Camera-type eye (tissue), 1 donor: ENCODE measurements at places on chromosomes 3 and 15. TPM values are rescaled to one million over a fixed set of nuclear protein-coding genes. Genes with fewer than 3 reads are reported as not detected.

The MESP2 gene
- 2.8 TPM for total RNA-seq

The TIMP4 gene
- total RNA-seq, result 3.1 TPM

The NUP210 gene
- total RNA-seq, result 29.5 TPM

The B4GALT4 gene
- 21.8 TPM for total RNA-seq

The ROBO2 gene
- 132 TPM for total RNA-seq

The C15orf62 gene
- 1.1 TPM for total RNA-seq

The AGBL1 gene
- total RNA-seq, result 3.7 TPM

The RBPMS2 gene
- 0.93 TPM for total RNA-seq

The FSTL1 gene
- total RNA-seq, result 786 TPM

The ACP3 gene
- 3.7 TPM for total RNA-seq

The SSUH2 gene
- 0.77 TPM for total RNA-seq

The ECE2 gene
- 2.0 TPM for total RNA-seq

The PLS1 gene
- total RNA-seq, result 11.1 TPM

The ZNF501 gene
- 14.0 TPM for total RNA-seq

The SRP14 gene
- total RNA-seq, result 252 TPM

The GOLGA8M gene
- 1.9 TPM for total RNA-seq

The BCL2A1 gene
- total RNA-seq, result 1.5 TPM

The ATRIP gene
- 8.9 TPM for total RNA-seq

The GAP43 gene
- total RNA-seq, result 25.6 TPM

The ANKUB1 gene
- total RNA-seq, result not detected

The SAXO2 gene
- 12.1 TPM for total RNA-seq

The C2CD4A gene
- not detected for total RNA-seq

The HCLS1 gene
- 7.0 TPM for total RNA-seq

The COLQ gene
- 5.0 TPM for total RNA-seq

The SCN11A gene
- 1.4 TPM for total RNA-seq

The SENP5 gene
- 76.6 TPM for total RNA-seq

The CRYBG3 gene
- total RNA-seq, result 119 TPM

The NAALADL2 gene
- total RNA-seq, result 43.9 TPM

The PRICKLE2 gene
- total RNA-seq, result 126 TPM

The MOBP gene
- total RNA-seq, result not detected

The NBEAL2 gene
- total RNA-seq, result 20.4 TPM

The NDN gene
- total RNA-seq, result 145 TPM

The AGTR1 gene
- 3.5 TPM for total RNA-seq

The HGD gene
- total RNA-seq, result 0.82 TPM

The SLC15A2 gene
- 28.6 TPM for total RNA-seq

The CNTN3 gene
- total RNA-seq, result 22.3 TPM

The GOLGA6D gene
- total RNA-seq, result not detected

The RLBP1 gene
- total RNA-seq, result 102 TPM

The ATP8B4 gene
- 9.3 TPM for total RNA-seq

The IL17RD gene
- total RNA-seq, result 32.2 TPM

The LMAN1L gene
- 3.0 TPM for total RNA-seq

The FETUB gene
- total RNA-seq, result not detected

The AQR gene
- total RNA-seq, result 56.4 TPM

The ANKDD1A gene
- 10.4 TPM for total RNA-seq

The CAMKV gene
- total RNA-seq, result 10.6 TPM

The BFSP2 gene
- total RNA-seq, result 299 TPM

The LIPC gene
- 0.55 TPM for total RNA-seq

The KIF9 gene
- total RNA-seq, result 11.5 TPM

The ITGA11 gene
- total RNA-seq, result 13.7 TPM

The USP50 gene
- total RNA-seq, result not detected

The CCNL1 gene
- 264 TPM for total RNA-seq

The SPINT1 gene
- 27.4 TPM for total RNA-seq

The UTS2B gene
- total RNA-seq, result 0.38 TPM

The SLC33A1 gene
- total RNA-seq, result 38.5 TPM

The CIB2 gene
- 14.4 TPM for total RNA-seq

The DTX3L gene
- total RNA-seq, result 13.0 TPM
